Esophagus squamous epithelium (tissue), 5 donors: ENCODE measurements at places on chromosomes 5 and 9.
A peak's percentile ranks its signal among the peaks of the same experiment; 100 is the strongest.

- DNase-seq = no peak
- H3K27me3 ChIP-seq = no peaks in the 10 kb centered on the region
- no peaks in the 10 kb centered on the region for H3K4me1 ChIP-seq
- no peak overlapping the region for H3K27ac ChIP-seq
- no peak overlapping the region for H3K4me3 ChIP-seq
These were observed 197.5 kb downstream of the PALM2AKAP2 start for GRCh38 chr9:109977521-109977920.

DNA sequence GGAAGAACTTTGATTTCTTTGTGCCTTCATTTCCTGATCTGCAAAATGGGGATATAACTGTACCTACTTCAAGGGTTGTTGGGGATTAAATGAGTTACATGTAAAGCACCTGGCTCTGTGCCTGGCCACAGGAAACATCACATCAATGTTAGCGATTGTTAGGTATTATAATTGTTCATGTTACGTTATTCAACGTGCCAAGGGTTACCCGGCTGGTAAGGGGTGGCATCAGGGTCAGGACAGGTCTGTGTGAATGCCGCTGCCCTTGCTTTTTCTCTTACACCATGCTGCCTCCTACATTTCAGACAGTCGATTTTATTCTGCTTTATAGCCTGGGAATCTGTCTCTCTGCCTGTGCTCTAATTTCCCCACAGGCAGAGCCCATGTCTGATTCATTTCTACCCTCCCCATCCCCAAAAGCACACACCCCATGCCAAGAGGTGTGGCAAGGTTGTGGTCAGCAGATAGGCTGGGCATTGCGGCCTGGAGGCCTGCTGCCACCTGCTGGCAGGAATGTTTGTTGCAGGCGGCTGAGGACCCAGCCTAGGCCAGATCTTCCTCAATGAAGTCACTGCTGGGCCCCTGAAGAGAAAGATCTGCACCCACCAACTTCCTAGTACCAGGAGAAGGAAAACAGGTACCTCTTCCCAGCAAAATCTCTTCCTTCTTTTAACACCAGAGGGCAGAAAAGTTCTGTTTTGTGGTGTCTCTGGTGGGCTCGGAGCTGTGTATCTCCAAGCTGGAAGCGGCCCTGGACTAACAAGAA, 5.3 kb downstream of the ANKS6 start:
- H3K4me1 ChIP-seq = peaks cover 12% of the 10 kb centered on the region
- H3K4me3 ChIP-seq = no peak overlapping the region
- no peaks in the 10 kb centered on the region for H3K36me3 ChIP-seq
- DNase-seq = peak; percentile 18
- H3K27me3 ChIP-seq = no peaks in the 10 kb centered on the region
- peak overlapping the region; percentile 45 for H3K27ac ChIP-seq

GRCh38 chr9:86052556-86053468, 46.5 kb downstream of the GOLM1 start:
- no peaks in the 10 kb centered on the region for H3K27me3 ChIP-seq
- no peak for DNase-seq
- no peaks in the 10 kb centered on the region for H3K36me3 ChIP-seq
- H3K27ac ChIP-seq = no peak overlapping the region
- H3K4me3 ChIP-seq = no peak overlapping the region

DNA sequence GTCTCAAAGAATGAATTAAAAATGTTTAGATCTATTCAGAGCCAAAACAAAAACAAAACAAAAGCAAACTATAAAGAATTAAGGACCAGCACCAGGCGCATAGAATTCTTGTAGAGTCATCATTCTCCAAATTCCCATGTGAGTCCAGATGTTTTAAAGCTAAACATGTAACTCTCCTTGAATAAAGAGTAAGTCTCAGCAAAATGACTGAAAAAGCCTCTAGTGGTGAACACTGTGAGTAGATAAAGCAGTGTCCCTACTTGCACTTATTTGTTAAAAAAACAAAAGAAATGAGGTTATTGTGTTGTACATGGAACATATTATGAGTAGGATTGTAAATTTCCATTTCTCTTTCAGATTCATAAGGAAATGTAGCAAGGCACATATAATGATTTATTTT, 44.0 kb downstream of the NNT start:
- no peak for DNase-seq
- no peaks in the 10 kb centered on the region for H3K27me3 ChIP-seq
- H3K4me3 ChIP-seq = no peak overlapping the region
- H3K4me1 ChIP-seq = no peaks in the 10 kb centered on the region
- H3K27ac ChIP-seq = no peak overlapping the region
- H3K36me3 ChIP-seq = no peaks in the 10 kb centered on the region

DNA sequence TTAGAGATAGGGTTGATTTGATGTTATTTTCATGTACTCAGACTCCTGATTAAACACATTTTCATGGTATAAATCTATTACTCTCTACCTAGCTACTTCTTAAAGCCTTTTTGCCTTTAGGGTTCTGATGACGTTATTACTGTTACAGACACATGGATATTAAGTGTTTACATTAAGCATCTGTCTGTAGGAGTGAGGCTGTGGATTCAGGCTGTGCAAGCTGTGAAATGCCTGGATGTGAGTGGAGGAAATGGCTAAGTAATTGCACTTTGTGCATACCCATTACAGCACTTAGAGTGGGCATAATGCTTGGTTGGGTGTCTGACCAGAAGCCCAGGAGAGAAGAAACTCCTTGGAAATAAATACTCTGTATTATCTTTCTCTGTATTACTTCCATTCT, 186.8 kb downstream of the SNX18 start:
- H3K36me3 ChIP-seq = no peaks in the 10 kb centered on the region
- no peak overlapping the region for H3K4me3 ChIP-seq
- no peak overlapping the region for H3K27ac ChIP-seq

DNA sequence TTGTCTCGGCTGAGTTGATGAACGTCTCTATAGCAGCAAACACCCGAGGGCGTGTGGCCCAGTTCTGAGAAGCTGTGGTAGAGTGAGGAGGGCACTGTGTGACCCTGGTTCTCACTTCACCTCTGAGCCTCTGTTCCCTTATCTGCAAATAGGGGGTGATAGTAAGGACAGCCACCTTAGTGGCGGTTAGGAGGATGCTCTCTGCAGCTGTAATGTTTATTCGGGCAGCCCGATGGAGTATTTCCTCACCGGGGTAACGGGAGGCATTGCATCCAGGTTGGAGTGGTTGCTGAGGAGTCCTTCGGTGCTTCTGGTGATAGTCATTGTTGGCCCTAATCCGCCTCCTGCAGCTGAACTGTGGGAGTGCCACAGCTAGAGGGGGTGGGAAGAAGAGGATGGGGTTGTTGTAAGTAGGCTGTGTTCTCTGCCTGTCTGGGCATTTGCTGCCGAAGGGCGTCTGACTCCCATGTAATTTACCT, 13.9 kb downstream of the PRRC2B start:
- peaks cover 3% of the 10 kb centered on the region for H3K36me3 ChIP-seq
- DNase-seq = no peak

GRCh38 chr5:91053741-91054025, 329.4 kb downstream of the ARRDC3 start:
- H3K27me3 ChIP-seq = no peaks in the 10 kb centered on the region
- no peaks in the 10 kb centered on the region for H3K36me3 ChIP-seq
- H3K4me3 ChIP-seq = no peak overlapping the region
- H3K4me1 ChIP-seq = peaks cover 8% of the 10 kb centered on the region
- DNase-seq = no peak
- H3K27ac ChIP-seq = no peak overlapping the region
